ENCODE measurements at places on chromosomes 2 and 18.

- no peak for DNase-seq
These were observed 176.5 kb downstream of the RBM43 start for GRCh38 chr2:151085181-151085611.

DNA sequence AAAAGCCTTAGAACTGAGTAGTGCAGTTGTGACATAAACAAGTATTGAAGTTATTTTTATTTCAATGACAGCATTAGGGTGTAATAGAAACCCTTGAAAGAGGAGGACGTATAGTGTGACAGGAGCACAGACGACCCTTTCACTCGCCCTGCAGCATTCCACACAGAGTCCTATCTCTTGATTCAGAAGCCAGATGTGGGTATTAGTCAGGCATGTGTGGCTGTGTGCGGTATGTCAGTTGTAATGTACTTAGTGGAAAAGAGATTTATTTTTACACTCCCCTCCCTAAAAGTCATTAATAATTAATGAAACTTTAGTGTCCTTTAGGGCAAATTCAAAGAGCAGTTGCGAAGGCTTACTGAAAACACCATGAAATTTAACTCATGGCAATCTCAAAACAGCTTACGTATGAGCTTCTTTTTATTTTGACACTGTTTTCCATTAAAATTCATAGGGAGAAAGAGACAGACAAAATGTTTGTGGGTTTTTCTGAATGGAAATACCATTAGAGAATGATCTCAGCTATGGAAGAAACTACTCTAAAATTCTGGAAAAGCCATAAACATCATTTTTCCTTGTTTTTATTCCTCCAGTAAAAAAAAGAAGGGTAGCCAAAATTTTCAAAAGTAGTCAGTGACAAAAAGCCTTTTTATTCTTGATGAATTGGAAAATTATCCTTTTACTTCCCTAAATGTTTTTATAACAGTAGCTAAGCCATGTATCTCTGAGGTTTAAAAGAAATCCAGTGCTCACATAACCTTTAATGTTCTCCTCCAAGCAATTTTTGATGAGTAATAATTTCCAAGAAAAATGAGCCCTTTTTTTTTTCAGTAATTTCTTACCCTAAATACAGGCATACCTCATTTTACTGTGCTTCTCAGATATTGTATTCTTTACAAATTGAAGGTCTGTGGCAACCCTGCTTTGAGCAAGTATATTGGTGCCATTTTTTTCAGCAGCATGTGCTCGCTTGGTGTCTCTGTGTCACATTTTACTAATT is 84.0 kb upstream of the DSEL start:
- no peak for DNase-seq

- DNase-seq, result no peak
These were observed 42.3 kb downstream of the RFX8 start for GRCh38 chr2:101432411-101433181.

GRCh38 chr2:85711578-85712060 is 17.5 kb downstream of the GNLY start:
- DNase-seq, result no peak

- DNase-seq, result no peak
These were observed 90.3 kb upstream of the BARD1 start for GRCh38 chr2:214899751-214900150.

DNA sequence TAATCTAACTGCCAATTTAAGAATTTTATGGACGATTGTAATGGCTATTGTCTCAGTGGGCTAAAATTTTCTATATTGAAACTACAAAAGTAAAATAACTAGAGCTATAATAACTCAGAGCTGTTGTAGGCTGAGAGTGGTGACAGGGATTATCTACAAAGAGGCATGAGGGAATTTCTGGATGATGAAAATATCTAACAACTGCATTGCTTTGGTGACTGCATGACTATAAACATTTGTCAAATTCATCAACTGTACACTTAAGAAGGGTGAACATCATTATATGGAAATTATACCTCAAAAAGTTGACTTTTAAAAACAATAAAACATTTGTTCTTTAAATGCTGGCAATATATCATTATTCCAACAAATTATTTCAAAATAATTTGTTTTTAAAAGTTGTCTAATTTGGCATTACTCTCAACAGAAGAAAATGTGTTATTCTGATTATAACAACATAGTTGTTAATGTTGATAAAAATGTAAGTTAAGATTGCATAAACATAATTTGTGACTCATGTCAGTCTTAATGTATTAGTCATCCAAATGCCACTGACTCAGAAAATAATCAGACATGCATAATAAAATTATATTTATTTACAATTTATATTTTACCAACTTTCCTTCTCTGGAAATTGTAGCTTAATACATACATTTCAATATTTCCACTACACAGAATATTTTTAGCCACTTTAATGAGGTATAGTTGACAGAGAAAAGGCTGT is 865.1 kb upstream of the VRK2 start:
- DNase-seq, result no peak
